ENCODE measurements at places on chromosomes 4 and X. TPM values are rescaled to one million over a fixed set of nuclear protein-coding genes. Genes with fewer than 3 reads are reported as not detected.

GAGE12H gene
- total RNA-seq, result not detected

TSPAN7 gene
- total RNA-seq, result 1.1 TPM

ANTXR2 gene
- total RNA-seq, result 35.5 TPM

INTU gene
- 3.9 TPM for total RNA-seq

All from bronchial epithelial cell (primary cell).